NCI-H1105 treated with DMSO at 0.1 percent for 48 hours (cell line): ENCODE measurements at places on chromosomes 12 and 14.
A peak's percentile ranks its signal among the peaks of the same experiment; 100 is the strongest.

- DNase-seq = no peak
Measured at GRCh38 chr12:86681060-86681459, 424.9 kb upstream of the MGAT4C start.

DNA sequence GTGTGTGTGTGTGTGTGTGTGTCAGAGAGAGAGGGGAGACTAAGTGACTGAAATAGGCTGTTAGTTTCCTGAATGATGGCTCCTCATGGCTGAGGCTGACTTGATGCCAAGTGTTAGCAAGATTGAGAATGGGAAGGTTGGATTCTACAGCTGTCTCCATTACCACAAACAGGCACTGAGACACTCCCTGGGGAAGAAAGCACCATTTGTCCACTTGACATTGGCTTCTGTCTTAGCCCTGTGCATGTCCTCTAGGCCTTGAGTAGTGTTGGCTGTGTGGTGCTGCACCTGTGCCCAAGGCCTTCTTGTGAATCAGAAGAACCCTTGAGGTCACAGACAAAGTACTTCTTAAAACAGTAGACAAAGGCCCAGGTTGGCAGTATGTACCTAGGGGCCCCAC is 15.6 kb downstream of the ERG28 start:
- DNase-seq = no peak

DNA sequence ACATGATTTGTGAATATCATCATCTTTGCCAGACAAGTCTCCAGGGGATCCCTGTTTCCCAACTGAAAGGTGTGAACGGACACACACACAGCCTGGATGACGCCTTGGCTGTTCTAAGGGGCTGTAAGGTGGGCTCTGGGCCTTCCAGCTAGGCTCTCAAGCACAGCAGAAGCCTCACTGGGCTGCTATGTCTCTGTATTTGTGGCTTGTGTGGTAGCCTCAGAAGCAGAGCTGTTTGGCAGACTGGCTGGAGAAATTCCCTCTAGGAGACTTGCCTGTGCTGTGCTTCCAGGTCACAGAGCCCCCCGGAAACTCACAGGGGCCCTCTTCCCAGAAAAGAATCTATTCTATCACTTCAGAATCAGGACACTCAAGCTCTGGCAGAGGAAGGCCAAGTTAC is 21.4 kb downstream of the OTUB2 start:
- DNase-seq = no peak

GRCh38 chr12:95809000-95809680 is 18.6 kb upstream of the NTN4 start:
- no peak for DNase-seq

GRCh38 chr12:75087654-75088053 is 122.0 kb downstream of the KCNC2 start:
- no peak for DNase-seq

GRCh38 chr14:60220084-60220483 is 28.9 kb upstream of the PPM1A start:
- no peak for DNase-seq

DNA sequence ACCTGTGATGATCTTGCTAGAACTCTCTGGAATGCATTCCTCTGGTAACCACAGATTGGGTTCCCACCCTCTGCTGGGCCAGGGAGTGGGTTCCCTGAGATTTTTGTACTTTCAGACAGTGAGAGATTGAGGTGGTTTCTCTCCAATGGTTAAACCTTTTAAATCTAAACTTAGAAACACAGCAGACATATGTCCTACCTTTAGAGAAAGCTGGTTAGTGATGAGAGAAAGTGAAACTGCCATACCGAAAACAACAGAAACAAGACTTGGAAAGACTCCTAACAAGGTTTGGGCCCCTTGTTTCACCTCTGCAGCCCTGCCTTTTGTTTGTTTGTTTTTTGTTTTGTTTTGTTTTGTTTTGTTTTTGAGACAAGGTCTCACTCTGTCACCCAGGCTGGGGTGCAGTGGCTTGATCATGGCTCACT is 9.7 kb upstream of the SGPP1 start:
- no peak for DNase-seq

GRCh38 chr12:56193025-56193578 is 3.8 kb upstream of the SMARCC2 start:
- DNase-seq = peak; percentile 67

GRCh38 chr14:91378930-91379578 is 38.6 kb downstream of the CCDC88C start:
- no peak for DNase-seq

DNA sequence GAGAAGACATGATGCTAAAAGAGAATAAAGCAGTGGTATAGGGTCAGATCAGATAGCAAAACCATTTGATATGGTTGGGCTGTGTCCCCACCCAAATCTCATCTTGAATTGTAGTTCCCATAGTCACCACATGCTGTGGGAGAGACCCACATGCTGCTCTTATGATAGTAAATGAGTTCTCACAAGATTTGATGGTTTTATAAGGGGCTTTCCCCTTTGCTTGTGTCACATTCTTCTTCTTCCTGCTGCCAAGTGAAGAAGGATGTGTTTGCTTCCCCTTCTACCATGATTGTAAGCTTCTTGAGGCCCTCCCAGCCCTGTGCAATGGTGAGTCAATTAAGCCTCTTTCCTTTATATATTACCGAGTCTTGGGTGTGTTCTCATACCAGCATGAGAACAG is 49.4 kb downstream of the SLC16A7 start:
- DNase-seq = no peak

- DNase-seq = peak; percentile 9
Measured at GRCh38 chr14:33449268-33449667, 501.6 kb downstream of the EGLN3 start.

DNA sequence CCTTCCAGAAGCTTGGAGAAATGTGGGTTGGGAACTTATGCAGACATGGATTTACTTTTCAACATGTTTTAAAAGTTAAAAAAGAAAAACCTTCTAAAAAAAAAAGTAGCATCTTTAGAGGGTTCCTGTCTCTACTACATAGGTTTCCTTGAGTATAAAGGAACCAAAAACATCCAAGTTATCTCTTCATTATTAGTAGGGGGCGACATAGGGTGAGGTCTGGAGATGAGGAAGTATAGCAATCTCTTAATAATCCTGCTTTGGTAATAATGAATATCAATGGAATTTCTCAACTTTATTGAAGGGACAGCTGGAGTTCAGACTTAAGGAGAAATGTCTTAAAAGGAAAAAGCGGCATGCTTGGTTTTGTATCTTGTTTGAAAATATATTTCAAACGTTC is 6.5 kb upstream of the PLXNC1 start:
- DNase-seq = no peak

- no peak for DNase-seq
Measured at GRCh38 chr12:1234073-1234472, 243.1 kb downstream of the ERC1 start.

DNA sequence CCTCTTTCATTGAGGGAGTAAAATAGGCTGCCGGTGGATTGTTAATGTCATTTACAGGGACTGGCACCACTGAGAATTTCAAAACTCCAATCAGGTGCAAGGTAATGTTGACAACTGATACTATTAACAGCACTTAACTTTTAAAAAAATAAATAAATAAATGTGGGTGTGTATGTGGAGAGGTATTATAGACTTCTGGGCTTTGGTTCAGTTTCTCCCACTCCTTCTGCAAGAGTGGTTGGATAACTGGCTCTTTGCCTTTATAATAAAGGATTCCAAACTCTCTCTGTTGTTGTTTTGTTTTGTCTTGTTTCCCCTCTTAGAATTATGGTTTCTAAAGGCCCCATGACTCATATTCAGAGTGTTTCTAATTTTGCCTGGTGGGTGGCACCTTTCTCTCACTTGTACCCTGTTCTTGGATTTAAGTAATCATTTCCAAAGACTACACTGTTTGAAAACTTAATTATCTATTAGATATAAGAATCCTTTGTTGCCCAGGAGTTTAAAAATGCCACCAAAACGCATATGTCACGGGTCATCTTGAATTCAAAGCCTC is 151.6 kb upstream of the ARID2 start:
- DNase-seq = peak; percentile 87

GRCh38 chr14:59215322-59215721 is 26.9 kb downstream of the DAAM1 start:
- no peak for DNase-seq

- DNase-seq = no peak
Measured at GRCh38 chr12:108080363-108080762, 48.7 kb upstream of the WSCD2 start.

GRCh38 chr12:91523831-91524230 is 341.2 kb upstream of the DCN start:
- DNase-seq = no peak

GRCh38 chr12:80184926-80185325 is 85.6 kb downstream of the OTOGL start:
- no peak for DNase-seq

GRCh38 chr14:35252451-35252868 is 39.7 kb upstream of the PSMA6 start:
- DNase-seq = no peak

- no peak for DNase-seq
Measured at GRCh38 chr12:86950043-86950442, 693.9 kb upstream of the MGAT4C start.

- no peak for DNase-seq
Measured at GRCh38 chr14:55747186-55747585, 167.2 kb downstream of the KTN1 start.

DNA sequence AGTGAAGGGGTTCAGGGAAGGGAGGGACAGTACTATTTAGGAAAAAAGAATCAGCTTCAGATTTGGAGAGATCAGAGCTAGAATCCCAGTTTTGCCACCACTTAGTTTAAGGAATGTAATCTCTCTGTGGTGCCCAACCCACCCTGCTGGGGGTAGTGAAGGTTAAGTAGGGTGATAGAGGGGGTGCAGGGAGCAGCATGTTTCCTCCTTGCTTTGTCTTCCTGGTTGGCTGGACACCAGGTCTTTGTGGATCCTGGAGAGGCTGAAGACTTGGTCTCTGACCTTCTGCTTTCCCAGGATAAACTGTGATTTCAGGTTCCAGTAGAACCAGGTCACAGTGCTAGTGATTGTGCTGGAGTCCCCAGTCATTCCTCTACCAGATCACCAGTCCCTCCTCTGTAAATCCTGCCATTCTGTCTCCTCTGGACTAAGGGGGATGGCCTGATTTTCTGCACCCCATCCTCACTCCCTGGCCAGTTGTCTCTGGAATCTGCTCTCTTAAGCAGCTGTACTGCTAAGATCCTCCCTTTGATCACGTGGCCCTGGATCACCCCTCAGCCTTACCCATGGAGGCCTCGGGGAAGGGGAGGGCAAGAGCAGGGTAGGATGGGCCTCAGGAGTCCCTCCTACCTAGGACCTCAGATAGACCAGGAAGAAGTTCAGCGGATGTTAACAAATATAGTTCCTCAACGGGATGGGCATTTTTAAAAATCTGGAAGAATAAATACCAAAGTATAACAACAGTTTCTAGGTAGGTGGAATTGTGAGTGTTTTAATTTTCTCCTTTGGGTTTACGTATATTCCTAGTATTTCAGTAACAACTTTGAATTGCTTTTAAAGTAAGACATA is 3.1 kb downstream of the MAP3K12 start:
- DNase-seq = no peak

DNA sequence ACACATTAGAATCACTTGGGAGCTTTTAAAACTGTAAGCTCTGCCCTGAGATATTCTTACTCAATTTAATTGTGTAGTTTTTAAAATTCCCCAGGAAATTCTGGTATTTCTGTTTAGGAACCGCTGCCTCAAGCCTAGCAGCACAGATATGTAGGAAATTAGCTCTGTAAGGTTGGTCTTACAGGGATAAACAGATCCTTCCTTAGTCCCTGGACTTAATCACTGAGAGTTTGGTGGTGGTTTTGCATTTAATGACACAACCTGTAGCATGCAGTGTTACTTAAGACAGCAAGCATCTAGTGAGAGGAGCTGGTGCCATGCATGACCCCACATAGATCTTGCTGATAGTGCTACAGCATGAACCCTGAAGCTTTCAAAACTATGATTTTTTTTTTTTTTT is 19.9 kb upstream of the PAPLN start:
- DNase-seq = no peak

GRCh38 chr14:54698501-54698900 is 131.6 kb downstream of the SAMD4A start:
- DNase-seq = no peak

DNA sequence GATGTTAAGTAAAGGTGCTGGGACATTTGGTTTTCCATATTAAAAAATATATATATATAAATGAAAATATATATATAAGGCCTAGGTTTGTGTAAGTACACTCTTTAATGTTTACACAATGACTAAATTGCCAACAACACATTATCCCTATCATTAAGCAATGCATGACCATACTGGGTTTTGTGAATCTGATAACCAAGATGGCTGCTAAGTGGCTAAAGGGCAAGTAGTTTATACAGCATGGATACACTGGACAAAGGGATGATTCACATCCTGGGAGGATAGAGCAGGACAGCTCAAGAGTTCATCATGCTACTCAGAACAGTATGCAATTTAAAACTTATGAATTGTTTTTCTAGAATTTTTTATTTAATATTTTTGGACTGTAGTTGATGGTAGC is 89.3 kb downstream of the FIGNL2 start:
- no peak for DNase-seq

DNA sequence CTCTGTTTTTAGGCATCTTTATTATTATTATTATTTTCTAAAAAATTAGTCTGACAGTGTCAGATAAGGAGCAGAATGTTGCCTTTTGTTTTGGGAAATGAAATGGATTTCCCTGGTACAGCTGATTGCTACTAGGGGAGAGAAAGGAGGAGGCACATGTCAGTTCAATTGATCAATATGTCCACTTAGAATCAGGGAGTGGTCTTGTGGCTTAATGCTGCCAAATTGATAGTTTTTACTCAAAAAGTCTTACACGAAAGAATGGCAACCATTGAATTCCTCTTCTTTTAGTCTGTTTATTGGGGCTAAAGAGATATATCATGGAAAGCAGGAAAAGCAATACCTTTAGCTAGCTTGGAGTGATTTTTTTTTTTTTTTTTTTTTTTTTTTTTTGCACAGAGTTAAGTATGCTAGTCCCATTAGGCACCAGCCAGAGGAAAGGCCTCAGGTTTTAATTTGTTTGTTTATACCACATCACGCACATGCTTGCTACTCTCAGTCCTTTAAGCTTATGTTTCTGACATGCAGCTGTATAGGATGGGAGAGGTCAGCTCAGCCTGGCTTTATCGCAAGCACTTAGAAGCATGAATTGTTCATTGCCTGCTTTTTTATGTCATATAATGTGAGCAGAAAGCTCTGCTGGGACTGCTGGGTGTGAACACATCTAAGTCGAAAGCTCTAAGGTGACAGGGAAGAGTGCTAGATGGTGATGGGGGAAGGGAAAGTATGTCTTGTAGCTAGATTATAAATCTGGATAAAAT is 1.4 kb downstream of the AKAP6 start:
- DNase-seq = peak; percentile 51

- no peak for DNase-seq
Measured at GRCh38 chr12:122064780-122065588, 13.6 kb upstream of the MLXIP start.

DNA sequence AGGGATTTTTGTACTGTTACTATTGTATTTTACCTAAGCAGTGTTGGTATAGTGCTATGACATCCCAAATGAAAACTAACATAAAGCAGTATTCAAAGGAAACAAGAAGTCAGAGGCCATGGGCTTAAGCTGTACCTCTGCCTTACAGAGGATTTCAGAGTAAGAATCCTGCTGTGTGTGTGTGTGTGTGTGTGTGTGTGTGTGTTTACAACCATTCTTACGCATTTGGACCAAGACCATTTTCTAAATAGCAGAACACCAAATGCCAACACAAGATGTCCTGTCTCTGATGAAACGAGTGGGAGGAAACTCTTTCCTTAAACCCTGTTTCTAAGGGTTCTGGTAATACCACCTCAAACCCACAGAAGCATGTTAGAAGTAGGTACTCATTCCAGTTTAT is 64.4 kb downstream of the PPP1R36 start:
- no peak for DNase-seq

GRCh38 chr12:132544080-132544397 is 54.1 kb downstream of the FBRSL1 start:
- no peak for DNase-seq

- DNase-seq = no peak
Measured at GRCh38 chr12:38585086-38585485, 268.5 kb downstream of the ALG10B start.
